ENCODE measurements at places on chromosomes 13 and 19. TPM values are rescaled to one million over a fixed set of nuclear protein-coding genes. Genes with fewer than 3 reads are reported as not detected.

Gene OVOL3
- not detected for total RNA-seq

Gene PTGIR
- total RNA-seq, result 0.57 TPM

Gene TMEM221
- 0.26 TPM for total RNA-seq

- no peaks in the 10 kb centered on the region for H3K4me1 ChIP-seq
- no peak for DNase-seq
- no peak overlapping the region for H3K4me3 ChIP-seq
- no peaks in the 10 kb centered on the region for H3K27me3 ChIP-seq
These were observed 33.6 kb downstream of the TNFSF11 start for GRCh38 chr13:42607546-42607945.

GRCh38 chr19:36707134-36707533, 19.7 kb downstream of the ZNF567 start:
- no peak overlapping the region for H3K4me3 ChIP-seq
- H3K36me3 ChIP-seq, result peaks cover 3% of the 10 kb centered on the region
- no peak for DNase-seq
- H3K4me1 ChIP-seq, result no peaks in the 10 kb centered on the region
- H3K27me3 ChIP-seq, result no peaks in the 10 kb centered on the region
- H3K27ac ChIP-seq, result no peak overlapping the region

GRCh38 chr13:107450931-107451330, 764.4 kb downstream of the LIG4 start:
- no peak for DNase-seq
- no peaks in the 10 kb centered on the region for H3K27me3 ChIP-seq
- no peaks in the 10 kb centered on the region for H3K36me3 ChIP-seq
- peak overlapping the region; percentile 63 for H3K27ac ChIP-seq
- H3K4me1 ChIP-seq, result no peaks in the 10 kb centered on the region
- no peak overlapping the region for H3K4me3 ChIP-seq

- H3K27me3 ChIP-seq, result no peaks in the 10 kb centered on the region
- no peak overlapping the region for H3K4me3 ChIP-seq
- no peaks in the 10 kb centered on the region for H3K36me3 ChIP-seq
- no peak overlapping the region for H3K27ac ChIP-seq
- H3K4me1 ChIP-seq, result no peaks in the 10 kb centered on the region
- no peak for DNase-seq
These were observed 56.6 kb downstream of the FRY start for GRCh38 chr13:32087955-32088747.

Data from esophagus squamous epithelium (tissue), 5 donors.